Aorta (tissue), 5 donors: ENCODE measurements at places on chromosomes 12 and 14. TPM values are rescaled to one million over a fixed set of nuclear protein-coding genes. Genes with fewer than 3 reads are reported as not detected.
A peak's percentile ranks its signal among the peaks of the same experiment; 100 is the strongest.

- no peak for DNase-seq
Observed at GRCh38 chr14:95562892-95563685, 28.2 kb downstream of the GLRX5 start.

DNA sequence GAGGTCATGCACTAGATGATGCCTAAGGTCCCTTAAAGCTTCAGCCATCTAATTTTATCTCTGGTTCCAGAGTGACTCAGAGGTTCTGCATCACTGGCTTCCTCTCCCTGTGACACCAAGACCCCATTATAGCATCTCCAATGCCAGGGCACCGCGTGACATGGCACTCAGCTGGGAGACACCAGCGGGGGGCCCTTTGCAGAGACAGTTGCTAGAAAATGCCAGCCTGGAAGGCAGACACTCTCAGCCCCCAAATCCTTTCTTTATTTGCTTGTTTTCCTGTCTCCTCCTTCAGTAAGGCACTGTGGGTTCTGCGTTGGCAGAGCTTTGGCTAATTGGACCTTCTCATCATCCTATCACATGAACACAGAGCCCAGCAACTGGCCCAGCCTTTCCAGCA lies 123.5 kb upstream of the VRK1 start:
- no peak for DNase-seq

DNA sequence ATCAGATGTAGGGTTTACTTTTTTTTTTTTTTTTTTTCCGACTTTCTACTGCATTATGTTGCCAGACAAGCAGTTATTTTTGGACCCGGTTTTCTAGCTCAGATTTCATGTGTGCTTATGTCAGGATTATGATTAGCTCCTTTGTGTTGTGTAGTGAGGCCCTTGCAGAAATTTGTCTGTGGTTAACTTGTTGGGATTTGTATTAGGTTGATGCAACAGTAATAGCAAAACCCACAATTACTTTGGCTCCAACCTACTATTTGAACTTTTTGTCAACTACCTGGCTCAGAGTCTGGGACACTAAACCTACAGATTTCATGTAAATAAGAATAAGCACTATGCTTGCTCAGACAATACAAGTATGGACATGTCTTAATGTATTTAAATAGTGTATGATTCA lies 44.1 kb upstream of the KCNJ8 start:
- no peak for DNase-seq

DNA sequence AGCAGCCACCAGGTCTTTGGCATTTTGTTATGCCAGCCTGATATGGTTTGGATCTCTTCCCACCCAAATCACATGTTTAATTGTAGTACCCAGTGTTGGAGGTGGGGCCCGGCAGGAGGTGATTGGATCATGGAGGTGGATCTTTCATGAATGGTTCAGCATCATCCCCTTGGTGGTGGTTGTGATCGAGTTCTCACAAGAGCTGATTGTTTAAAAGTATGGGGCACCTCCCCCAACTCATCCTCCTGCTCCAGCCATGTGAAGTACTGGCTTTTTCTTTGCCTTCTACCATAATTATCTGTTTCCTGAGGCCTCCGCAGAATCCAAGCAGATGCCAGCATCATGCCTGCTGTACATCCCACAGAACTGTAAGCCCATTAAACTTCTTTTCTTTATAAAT lies 12.8 kb upstream of the PRKD1 start:
- DNase-seq: no peak

DNA sequence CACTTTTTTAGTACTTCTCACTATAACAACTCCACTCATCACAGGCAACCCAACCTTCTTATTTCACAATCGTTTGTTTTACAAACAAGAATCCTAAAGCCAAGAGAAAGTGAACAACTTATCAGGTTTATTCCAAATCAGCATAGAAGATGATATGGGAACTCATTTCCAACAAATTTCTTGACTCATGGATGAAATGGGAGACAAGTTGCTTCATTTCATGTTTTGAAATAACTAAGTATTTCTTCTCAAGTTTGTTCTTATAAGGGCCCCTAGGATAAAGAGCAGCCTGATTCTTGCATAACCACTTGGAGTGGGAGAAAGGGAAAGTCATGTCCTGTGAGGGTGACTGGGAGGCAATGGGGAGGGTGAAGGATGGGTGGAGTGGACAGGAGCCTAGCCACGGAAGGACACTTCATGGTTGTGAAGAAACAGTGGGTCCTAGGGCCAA lies 168.3 kb downstream of the DUSP6 start:
- peak; percentile 62 for DNase-seq

GRCh38 chr12:116497051-116497591 lies 62.1 kb upstream of the MAP1LC3B2 start:
- DNase-seq: no peak

GRCh38 chr12:84294246-84294645 lies 618.4 kb downstream of the SLC6A15 start:
- no peak for DNase-seq

- no peak for DNase-seq
Observed at GRCh38 chr14:50744231-50744630, 76.1 kb upstream of the SAV1 start.

DNA sequence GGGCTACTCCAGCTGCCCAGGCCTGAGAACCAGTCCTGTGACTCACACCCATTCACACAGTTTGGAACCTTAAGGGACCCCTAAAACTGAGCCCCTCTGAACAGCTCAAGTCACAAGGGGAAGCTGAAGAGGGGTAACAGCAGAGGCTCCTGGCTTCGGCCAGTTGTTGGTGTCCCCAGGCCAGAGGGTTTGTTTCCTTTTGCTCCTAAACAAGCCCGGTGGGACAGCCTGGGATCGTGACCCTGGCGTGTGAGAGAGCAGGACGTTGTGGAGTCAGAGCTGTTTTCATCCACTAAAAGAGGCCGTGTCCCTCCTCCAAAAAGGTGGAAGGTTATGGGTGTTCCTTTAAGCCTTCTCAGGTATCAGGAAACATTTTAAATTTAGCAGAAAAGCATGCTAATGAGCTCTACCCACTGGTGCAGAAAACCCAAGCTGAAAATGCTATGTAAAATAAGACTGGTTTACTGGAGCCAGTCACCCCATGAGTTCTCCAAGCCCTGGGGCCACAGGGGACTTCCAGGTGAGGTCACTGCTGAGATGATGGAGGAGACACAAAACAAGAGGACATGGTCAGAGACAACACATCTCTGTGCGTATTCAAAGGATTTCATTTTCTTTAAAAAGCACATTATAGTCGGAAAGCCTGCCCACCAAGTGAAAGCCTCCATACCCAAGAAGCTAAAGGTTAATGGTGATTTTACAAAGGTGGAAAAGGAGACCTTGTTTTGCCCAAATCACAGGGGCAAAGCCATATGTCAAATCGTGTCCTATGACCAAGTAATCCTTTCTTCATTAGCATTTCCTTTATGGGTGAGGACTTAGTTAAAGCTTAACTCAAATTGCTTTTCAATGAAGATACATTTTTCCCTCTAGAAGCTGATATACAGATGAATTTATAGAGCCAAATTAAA lies 14.1 kb downstream of the PRKAB1 start:
- DNase-seq: no peak

- peak; percentile 55 for DNase-seq
Observed at GRCh38 chr12:124550123-124551089, 17.0 kb downstream of the NCOR2 start.

DNA sequence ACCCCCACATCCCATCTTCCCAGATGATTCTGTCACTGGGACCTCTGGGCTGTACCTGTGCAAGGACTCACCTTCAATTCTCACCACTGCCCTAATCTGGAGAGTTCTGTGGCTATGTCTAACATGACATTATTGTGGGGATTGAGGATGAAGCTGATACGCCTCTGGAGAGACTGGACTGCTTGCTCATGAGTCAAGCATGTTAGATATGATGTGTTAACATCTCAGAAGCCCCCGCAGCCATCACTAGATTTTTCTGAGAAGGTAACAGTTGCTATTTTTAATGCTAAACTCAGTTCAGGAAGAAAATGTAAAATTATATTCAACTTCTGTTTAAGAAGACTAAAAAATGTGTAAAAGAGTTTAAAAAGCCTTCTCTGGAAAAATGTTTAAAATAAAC lies 25.7 kb downstream of the JKAMP start:
- no peak for DNase-seq

- DNase-seq: no peak
Observed at GRCh38 chr12:124648710-124649384, 81.4 kb upstream of the NCOR2 start.

DNA sequence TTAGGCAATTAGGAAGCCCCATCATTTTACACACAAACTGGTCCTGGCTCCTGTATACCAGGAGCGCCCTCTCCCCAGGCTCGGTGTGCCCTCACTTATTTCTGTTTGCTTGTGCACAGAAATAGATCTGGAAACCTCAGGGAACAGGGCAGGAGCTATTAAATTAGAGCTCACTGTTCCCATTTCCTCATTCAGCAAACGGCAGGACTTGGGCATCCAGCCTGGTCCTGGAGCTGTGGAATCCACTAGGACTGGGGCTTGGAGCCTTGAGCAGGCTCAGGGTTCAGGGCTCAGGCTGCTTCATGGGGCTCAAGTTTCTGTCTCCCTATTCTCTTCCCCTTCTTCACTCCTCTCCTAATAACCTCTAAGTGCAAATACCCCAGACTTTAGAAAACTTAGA lies 91.3 kb downstream of the VCPKMT start:
- no peak for DNase-seq

GRCh38 chr12:29187756-29188155 lies 38.7 kb downstream of the FAR2 start:
- no peak for DNase-seq

- no peak for DNase-seq
Observed at GRCh38 chr12:115758183-115758582, 519.3 kb downstream of the MED13L start.

- DNase-seq: no peak
Observed at GRCh38 chr14:57657487-57657886, 163.8 kb upstream of the CCDC198 start.

- DNase-seq: no peak
Observed at GRCh38 chr12:32455607-32456071, 56.3 kb downstream of the FGD4 start.

DNA sequence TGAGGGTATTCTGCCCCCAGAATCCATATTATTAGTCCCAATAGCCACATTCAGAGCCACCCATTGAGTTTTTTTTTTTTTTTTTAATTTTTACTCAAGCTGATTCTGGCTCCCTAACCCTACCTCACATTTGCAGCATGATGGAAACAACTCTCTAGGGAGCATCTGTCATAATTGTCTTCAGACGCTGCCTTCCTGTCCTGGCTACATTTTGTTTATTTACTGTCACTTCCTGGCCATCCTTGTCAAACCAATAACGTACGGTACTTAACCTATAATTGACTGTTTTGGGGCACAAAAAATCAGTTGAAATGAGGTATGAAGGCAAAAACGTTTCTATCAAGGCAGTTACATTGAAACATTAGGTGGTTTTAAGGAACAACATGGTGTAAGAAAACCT lies 2.1 kb downstream of the GLIPR1 start:
- DNase-seq: no peak

- no peak for DNase-seq
Observed at GRCh38 chr12:131452444-131452860, 258.4 kb upstream of the SFSWAP start.

Gene PLEK2
- total RNA-seq: 1.9 TPM

Gene RHOJ
- 56.6 TPM for total RNA-seq

Gene EXD2
- 13.1 TPM for total RNA-seq

Gene RAB5B
- 126 TPM for total RNA-seq

Gene NOXRED1
- 1.0 TPM for total RNA-seq

Gene ANKRD33
- not detected for total RNA-seq
